ENCODE measurements at places on chromosomes 2 and 18.

DNA sequence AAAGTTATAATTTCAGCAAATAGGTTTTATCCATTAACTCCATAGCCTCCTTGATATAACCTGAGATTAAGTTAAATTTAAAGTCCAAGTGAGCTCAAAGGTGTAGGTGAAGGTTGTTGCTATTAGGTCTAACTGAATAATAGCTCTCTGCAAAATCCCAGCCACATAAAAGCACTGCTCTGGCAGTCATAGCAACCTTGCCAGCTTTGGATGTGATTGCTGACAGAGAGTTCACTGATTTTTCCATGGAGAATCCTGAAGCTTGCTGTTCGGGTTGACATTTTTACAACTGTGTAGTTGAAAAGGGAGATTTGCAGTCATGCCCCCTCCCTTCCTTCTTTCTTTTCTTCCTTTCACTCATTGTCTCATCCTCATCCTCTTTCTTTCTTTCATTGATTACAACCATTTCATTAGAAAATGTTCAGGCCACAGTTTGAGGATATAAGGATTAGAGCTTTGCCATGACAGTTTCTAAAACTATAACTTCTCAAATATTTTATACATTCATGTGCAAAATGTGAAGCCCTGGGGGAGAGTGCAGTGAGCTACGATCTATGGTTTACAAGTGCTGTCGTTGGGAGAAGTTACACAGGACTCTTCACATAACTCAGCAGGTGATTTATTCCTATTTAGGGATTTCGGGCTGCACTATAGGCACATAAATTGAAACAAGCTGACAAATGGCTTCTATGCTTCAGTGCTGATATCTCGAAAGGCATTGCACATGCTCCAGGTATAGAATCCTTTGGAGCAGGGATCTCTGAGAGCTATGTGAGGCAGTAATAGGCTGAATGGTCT lies 193.8 kb downstream of the LRRTM4 start:
- no peak for DNase-seq

GRCh38 chr18:9751371-9752031 lies 43.4 kb downstream of the RAB31 start:
- DNase-seq: no peak

DNA sequence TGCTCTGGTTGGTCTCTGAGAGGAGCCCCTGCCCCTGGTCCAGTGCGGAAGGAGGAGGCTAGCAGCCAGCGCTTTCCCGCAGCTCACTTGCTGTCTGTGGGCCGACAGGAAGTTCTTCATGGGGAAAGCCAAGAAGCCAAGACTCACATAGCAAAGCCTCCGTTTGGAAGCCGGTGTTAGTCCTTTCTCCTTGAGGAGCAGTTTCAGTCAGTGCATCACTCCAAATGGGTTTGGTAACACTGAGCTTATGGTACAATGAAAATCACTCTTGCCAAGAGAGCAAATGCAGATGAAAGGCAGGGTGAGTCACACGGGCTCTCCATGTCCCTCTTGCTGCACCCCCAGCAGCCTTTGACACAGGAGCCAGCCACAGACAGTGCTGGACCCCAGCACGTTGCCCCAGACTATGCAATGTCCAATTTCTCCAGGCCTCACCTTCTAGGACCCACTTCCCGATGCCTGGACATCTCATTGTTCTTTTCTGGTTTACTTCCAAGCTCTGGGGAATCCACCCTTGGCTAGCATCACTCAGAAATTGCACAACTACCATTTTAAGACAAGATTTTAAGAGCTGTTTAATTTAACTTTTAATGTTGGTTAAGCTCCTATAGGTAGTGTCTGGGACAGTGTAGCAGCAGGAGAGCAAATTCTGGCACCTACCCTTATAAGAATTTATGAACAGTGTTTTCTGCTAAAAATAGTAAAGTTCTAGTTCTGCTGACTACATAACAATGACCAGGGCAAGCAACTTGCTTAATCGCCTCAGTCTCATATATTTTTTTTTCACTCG lies 174.9 kb downstream of the ASB1 start:
- no peak for DNase-seq

DNA sequence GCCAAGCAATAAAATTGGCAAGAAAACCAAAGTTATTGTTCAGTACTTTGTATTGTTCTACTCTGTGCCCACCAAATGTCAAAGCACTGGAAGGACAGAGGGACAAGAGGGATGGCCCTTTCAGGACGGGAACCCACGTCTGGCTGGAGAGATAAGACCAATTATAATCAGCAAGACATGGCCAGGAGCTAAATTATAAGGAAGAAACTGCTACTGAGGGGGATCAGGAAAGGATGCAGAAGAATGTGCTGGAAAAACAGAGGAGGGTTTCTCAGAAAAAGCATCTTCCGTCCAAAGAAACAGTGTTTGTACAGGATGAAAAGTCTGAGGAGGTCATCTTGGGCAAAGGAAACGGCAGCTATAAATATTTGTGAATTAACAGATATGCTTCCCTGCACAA lies 46.4 kb upstream of the NARS1 start:
- no peak for DNase-seq

- DNase-seq: no peak
These were observed 20.7 kb downstream of the ALPK2 start for GRCh38 chr18:58608216-58608615.
